ENCODE measurements at places on chromosomes 3 and 15.

DNA sequence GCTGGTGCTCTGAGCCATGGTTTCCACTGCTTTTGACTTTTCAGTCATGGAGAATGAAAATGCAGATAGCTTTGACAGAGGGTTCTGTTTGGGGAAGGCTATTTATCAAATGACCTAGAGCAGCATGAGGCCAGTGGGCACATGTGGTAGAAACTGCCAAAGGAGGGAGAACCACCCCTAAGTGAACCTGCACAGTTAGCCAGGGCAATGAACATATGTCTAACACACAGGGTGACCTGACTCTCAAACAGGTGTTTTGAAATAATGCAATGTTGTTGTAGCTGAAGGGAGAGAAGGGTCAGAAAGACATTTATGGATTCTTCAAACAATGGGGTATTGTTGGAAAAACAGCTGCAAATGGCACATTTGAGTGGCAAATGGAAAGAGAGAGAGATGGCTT lies 174.4 kb upstream of the FAM3D start:
- no peak for DNase-seq

DNA sequence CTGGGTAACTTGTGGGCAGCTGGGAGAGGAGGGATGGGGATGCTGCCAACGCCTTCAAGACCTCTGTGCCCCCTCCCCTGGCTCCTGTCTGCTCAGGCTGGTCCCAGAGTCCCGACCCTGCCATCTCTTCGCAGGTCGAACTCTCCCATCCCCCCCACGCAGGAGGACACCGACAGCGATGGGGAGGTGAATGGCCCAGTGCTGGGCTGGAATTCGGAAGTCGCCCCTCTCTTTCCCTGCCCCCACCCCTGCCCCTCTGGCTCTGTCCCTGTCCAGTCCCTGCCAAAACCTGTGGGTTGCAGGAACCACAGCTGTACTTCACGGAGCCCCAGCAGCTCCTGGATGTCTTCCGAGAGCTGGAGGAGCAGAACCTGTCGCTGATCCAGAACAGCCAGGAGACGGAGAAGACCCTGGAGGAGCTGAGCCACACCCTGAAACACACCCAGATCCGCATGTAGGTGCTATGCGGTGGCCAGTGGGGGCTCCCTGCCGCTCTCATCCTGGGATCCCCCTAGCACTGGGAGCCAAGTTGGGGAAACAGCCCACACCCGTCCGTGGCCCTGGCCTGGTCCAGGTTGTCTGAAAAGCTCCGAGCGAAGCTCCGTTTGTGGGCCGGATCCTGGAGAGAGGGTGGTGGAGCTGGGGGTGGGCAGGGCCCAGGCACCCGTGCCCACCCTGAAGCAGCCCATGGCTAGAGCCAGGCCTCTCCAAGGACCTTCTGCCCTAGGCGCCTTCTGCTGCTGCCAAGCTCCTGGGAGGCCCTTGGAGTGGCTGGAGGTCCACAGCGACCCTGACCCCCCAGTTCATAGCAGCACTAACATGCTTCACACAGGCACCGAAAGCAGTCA lies 28.7 kb downstream of the CFAP100 start:
- peak; percentile 55 for DNase-seq

GRCh38 chr15:67126551-67127330 lies 61.3 kb downstream of the SMAD3 start:
- no peak for DNase-seq

DNA sequence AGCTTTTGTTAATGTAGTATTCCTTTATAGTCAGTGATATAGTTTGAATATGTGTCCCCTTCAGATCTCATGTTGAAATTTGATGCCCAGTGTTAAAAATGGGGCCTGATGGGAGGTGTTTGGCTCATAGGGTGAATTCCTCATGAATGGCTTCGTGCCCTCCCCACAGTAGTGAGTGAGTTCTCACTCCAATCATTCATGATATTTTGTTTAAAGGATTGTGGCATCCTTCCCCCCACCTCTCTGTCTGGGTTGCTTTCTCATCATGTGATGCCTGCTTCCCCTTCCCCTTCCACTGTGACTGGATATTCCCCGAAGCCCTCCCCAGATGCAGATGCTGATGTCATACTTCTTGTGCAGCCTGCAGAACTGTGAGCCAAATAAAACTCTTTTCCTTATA lies 649.8 kb upstream of the NR2F2 start:
- no peak for DNase-seq

- DNase-seq = no peak
These were observed 246.5 kb upstream of the MDFIC2 start for GRCh38 chr3:70558956-70559355.

- no peak for DNase-seq
These were observed 22.1 kb downstream of the ITGA11 start for GRCh38 chr15:68409736-68410370.

- no peak for DNase-seq
These were observed 457.7 kb upstream of the THRB start for GRCh38 chr3:24952388-24952787.

- no peak for DNase-seq
These were observed 79.6 kb downstream of the DHX36 start for GRCh38 chr3:154244644-154245043.

GRCh38 chr15:66178531-66178910 lies 75.0 kb downstream of the MEGF11 start:
- DNase-seq = no peak

DNA sequence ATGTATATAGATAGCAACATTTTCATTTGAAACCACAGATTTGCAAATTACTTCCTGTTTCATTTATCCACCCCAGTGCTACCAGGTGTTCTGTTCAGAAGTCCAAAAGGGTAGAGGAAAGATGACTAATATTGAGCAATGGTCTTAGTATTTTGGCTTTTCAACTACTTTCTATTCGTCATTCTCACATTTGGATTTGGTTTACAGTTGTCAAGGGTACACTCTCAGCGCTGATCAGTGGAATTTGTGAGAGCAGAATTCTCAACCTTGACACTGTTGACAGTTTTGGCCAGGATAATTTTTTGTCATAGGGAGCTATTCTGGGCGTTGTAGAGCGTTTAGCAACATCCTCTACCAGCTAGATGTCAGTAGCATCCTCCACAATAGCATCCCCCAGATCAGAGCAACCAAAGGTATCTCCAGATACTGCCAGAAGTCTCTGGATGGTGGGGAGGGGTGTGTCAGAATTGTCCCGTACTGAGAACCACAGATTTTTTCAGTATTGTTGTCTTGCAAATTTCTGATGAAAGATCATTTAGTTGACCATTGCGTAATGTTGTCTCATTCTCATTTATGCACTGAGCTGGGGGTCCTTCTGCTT lies 4.2 kb downstream of the HMCES start:
- DNase-seq = no peak

DNA sequence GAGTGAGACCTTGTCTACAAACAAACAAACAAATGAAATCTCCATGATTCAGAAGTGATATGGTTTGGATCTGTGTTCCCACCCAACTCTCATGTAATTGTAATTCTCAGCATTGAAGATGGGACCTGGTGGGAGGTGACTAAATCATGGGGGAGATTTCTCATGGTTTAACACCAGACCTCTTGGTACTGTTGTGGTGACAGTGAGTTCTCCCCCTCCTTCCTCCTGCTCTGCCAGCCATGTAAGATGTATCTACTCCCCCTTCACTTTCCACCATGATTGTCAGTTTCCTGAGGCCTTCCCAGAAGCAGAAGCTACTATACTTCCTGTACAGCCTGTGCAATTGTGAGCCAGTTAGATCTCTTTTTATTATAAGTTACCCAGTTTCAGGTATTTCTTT lies 438.4 kb upstream of the THBS1 start:
- no peak for DNase-seq

- DNase-seq = peak; percentile 60
These were observed 64.7 kb upstream of the ZBTB38 start for GRCh38 chr3:141303481-141304223.

- no peak for DNase-seq
These were observed 5.1 kb downstream of the FSIP1 start for GRCh38 chr15:39777496-39777895.

DNA sequence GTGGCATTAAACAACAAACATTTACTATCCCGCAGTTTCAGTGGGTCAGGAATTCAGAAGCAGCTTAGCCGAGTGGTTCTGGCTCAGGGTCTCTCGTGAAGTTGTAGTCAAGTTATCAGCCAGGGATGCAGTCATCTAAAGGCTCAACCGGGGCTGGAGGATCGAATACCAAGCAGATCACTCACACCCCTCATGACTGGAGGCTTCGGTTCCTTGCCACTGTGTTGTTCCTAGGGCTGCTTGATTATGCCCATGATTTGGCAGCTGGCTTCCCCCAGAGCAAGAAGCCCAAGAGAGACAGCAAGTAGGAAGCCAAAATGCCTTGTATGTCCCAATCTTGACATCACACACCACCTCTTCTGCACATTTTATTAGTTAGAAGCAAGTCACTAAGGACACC lies 33.9 kb upstream of the CDCP1 start:
- DNase-seq = no peak

- DNase-seq = no peak
These were observed 73.3 kb downstream of the PTPRG start for GRCh38 chr3:61634678-61635077.

DNA sequence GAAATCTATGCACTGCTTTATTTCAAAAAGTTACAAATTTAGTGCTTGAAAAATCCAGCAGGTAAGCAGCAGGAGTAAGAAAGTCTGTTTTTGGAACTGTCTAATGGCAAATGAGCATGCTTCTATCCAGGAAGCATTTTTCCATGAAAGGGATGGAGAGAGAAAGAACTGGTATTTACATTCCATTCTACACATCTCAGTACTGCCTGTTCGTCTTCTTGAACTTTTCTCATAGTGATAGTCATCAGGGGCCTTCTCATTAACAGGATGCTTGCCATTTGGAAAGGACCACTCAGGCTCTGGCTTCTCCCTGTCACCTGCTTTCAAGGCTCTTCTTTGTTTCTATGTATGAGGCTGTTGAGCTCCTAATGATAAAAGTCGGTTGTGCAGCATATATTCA lies 267.3 kb upstream of the IL12A start:
- DNase-seq = no peak

DNA sequence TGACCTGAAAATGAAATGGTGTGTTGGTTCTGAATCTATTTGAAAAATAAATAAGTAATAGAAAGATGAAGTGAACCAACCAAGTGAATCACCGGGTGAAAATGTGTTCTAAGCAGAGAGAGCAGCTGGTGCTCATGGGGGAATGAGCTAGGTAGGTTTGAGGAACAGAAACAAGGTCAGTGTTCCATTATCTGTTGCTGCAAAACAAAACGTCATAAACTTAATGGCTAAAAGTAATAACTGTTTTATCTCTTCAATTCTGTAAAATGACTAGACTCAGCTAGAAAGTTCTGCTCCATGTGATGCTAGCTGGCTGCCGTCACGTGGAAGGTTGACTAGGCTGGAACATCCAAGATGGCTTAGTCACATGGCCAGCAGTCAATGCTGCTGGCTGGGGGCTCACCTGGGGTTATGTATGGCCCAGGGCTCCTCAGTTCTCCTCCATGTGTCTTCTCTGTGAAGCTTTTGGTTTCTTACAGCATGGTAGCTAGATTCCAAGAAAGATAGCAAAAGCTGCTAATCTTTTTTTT lies 13.3 kb upstream of the SH3BP5 start:
- no peak for DNase-seq

- no peak for DNase-seq
These were observed 24.6 kb downstream of the IFT80 start for GRCh38 chr3:160374472-160374871.

- DNase-seq = no peak
These were observed 56.5 kb downstream of the BSN start for GRCh38 chr3:49610666-49611280.
